NCI-H1694 treated with DMSO at 0.1 percent for 48 hours (cell line): ENCODE measurements at places on chromosomes 11 and 22.

- no peak for DNase-seq
Measured at GRCh38 chr22:19597399-19597735, 73.2 kb upstream of the CLDN5 start.

- no peak for DNase-seq
Measured at GRCh38 chr11:120840661-120841060, 183.2 kb upstream of the TBCEL start.

DNA sequence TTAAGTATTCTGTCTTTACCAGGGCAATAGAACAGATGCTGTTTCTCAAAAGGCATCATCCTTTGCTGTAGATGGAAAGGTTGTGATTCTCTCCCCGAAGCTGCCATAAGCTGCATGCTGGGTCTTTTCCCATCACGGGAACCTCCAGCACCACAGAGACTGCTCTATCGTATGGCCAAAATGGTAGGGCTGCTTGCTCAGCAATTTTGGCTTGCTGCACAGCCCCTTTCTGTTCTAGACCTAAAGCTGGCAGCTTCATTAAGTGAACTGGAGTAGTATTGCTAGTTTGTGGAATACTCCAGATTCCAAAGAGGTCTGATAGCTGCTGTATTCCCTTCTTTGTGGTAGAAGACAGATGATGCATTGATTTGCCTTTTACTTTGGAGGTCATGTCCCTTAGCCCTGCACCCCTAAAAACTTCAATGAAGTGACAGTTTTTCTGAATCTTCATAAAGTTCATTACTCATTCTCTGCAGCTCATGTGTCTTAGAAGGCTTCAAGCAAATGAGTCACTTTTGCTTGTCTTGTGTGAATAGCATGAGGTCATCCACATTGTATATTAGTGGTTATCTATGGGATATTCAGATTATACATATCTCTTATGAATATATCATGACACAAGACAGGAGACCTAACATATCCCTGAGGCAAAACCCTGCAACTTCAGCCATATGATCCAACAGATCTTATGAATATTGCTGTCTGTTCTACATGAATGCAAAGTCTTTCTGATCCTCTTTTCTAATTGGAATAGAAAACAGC lies 245.3 kb downstream of the FAM76B start:
- no peak for DNase-seq

- DNase-seq = no peak
Measured at GRCh38 chr11:126079621-126080124, 17.0 kb upstream of the CDON start.
